Smooth muscle cell of the pulmonary artery (primary cell): ENCODE measurements at places on chromosomes 4 and X. TPM values are rescaled to one million over a fixed set of nuclear protein-coding genes. Genes with fewer than 3 reads are reported as not detected.

The MAGEA11 gene
- not detected in 2 replicates for total RNA-seq

The ATP7A gene
- total RNA-seq: 17.8 and 22.1 TPM in 2 replicates

The NPY2R gene
- 0.76 and 27.4 TPM in 2 replicates for total RNA-seq

The SFRP2 gene
- total RNA-seq: 0.13 TPM in 2 replicates

The ASB12 gene
- total RNA-seq: not detected in 2 replicates

The WAS gene
- 0.13 TPM in 2 replicates for total RNA-seq

The TACC3 gene
- total RNA-seq: 4.9 and 7.0 TPM in 2 replicates

The PLP1 gene
- total RNA-seq: 0.46 TPM in 1 of 2 replicates, not detected in the other

The GRIA2 gene
- 0.26 TPM in 1 of 2 replicates, not detected in the other for total RNA-seq

The RPL34 gene
- total RNA-seq: 462 and 505 TPM in 2 replicates

The DUX4 gene
- not detected in 2 replicates for total RNA-seq

The ADGRA3 gene
- 23.0 and 35.9 TPM in 2 replicates for total RNA-seq

The PCDH19 gene
- 0.03 and 0.07 TPM in 2 replicates for total RNA-seq

The USP26 gene
- total RNA-seq: not detected in 2 replicates

The AKAP14 gene
- not detected in 2 replicates for total RNA-seq

The FAM53A gene
- 0.72 and 1.6 TPM in 2 replicates for total RNA-seq
